ENCODE measurements at places on chromosomes 5 and 9.

- DNase-seq, result no peak
Measured at GRCh38 chr9:131625790-131626670, 80.7 kb downstream of the PRRT1B start.

GRCh38 chr9:34502471-34502870 lies 20.3 kb downstream of the ENHO start:
- no peak for DNase-seq

GRCh38 chr9:85319936-85320656 lies 421.7 kb downstream of the AGTPBP1 start:
- no peak for DNase-seq

DNA sequence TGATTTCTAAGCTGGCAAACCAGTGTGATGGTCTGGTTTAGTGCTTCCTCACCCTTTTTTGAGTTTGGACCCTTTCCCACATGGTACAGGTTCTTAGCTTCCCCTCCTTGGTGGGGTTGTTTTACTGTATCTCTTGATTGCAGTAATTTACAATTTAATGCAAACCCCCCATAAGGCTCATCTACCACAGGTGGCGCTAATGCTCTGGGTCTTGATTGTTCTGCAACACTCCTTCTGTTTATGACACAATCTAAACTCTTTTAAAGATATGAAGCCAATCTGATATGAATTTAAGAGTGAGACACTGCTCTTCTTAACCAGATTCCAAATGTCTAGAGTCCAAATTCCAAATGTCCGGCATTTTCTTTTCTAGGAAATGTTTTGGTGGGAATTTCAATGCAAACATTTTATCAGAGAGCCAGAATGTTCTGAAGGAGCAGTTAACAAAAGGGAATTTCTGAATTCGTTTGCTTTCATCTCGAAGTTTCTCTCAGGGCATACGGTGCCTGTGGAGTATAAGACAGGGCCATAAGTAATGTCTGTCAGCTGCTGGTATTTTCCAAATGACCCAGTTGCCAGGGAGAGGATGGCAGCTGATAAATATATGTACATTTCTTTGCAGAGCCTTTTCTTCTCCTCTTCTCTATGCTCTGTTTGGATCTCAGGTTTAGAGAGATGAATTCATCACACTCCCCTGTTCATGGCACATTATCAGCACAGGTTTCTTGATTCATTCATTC lies 246.8 kb downstream of the ARHGAP26 start:
- DNase-seq, result peak; percentile 56

DNA sequence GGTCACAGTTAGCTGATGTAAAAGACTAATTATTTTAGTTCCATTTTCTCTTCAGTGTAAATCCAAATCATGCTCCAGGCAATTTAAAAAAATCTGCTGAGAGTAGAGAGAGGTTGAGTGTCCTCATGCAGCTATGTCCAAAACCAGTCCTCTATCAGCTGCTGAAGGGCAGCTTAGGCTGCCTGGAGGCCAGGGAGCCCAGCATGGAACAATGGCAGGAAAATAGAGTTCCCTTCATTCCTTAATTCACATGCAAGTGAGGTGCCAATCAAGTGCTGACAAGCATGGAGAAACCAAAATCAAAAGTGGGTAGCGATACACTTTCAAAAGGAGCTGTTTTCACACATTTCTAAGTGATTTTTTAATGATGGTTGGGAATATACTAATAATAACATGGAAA lies 78.3 kb upstream of the POU5F2 start:
- no peak for DNase-seq

DNA sequence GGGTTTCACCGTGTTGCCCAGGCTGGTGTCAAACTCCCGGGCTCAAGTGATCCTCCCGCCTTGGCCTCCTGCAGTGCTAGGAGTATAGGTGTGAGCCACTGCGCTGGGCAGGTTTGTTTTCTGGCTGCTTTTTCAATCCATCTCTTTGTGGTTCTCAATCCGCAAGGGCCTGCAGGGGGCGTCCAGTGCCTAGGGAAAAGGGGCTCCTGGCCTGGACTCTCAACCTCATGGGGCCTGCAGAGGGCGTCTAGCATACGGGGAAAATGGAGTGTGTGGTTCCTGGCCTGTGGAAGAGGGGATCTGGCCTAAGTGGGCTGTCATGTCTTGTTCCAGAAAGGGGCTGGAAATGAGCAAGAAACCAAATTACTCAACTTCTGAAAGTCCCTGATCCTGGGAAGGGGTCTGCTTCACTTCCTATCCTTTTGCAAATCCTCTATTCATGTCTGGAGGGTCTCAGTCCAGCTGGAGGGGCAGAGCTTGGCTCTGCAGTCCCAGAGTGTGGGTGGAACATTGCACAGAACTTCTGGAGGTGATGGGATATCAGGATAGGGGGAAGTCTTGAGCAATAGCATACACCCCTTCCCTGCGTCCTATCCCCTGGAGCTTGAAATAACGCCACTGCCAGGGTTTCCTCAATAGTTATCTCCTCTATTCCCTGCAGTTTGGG lies 12.7 kb upstream of the CCL27 start:
- peak; percentile 74 for DNase-seq

- DNase-seq, result peak; percentile 38
Measured at GRCh38 chr9:36991516-36992134, 42.4 kb downstream of the PAX5 start.

DNA sequence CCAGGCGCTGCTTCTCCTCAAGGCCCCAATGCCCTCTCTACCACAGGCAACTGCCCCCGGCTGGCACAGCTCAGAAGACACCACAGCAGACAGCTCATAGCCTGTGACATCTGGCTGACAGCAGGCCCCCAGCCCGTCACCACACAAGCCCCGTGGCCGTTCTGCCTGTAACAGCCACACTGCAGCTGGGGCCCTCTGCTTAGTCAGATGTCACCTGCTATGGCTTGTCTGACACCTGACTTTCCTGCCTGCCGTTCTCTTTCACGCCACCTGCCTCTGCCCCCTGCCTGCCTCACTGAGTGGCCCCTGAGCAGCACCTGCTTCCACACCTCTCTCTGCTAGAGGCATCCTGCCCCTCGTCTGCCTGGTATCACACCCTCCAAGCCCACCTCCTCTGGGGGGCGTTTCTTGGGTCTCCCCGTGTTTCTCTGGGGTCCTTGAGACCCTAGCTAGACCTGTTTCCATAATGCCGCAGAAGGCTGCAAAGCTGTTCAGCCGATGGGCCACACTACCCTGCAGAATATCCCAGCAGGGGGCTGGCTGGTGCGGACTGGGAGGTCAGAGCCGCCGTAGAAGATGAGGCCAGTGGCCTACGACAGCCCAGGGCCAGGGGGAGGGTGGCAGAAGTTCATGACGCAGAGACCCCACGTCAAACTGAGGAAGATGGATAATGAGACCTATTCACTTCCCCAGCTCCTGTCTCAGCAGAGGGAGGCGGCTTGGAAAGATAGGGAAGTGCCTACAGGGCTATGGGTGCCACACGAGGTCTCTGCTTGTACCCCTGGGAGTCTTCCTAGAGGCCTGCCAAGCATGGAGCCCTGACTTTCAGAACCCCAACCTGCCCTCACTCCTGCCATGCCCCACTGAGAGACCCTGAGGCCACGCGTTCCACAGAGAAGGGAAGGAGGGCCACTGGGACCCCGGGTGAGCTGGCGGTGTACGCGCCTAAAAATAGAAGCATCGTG lies 95.1 kb downstream of the ZNF354C start:
- no peak for DNase-seq
